ENCODE measurements at places on chromosomes 1 and 21. TPM values are rescaled to one million over a fixed set of nuclear protein-coding genes. Genes with fewer than 3 reads are reported as not detected.

Gene BACE2
- not detected for total RNA-seq

Gene FABP3
- total RNA-seq = 1.2 TPM

Gene SELE
- not detected for total RNA-seq

GRCh38 chr1:152013664-152014237 is 20.1 kb upstream of the S100A10 start:
- no peak for DNase-seq

DNA sequence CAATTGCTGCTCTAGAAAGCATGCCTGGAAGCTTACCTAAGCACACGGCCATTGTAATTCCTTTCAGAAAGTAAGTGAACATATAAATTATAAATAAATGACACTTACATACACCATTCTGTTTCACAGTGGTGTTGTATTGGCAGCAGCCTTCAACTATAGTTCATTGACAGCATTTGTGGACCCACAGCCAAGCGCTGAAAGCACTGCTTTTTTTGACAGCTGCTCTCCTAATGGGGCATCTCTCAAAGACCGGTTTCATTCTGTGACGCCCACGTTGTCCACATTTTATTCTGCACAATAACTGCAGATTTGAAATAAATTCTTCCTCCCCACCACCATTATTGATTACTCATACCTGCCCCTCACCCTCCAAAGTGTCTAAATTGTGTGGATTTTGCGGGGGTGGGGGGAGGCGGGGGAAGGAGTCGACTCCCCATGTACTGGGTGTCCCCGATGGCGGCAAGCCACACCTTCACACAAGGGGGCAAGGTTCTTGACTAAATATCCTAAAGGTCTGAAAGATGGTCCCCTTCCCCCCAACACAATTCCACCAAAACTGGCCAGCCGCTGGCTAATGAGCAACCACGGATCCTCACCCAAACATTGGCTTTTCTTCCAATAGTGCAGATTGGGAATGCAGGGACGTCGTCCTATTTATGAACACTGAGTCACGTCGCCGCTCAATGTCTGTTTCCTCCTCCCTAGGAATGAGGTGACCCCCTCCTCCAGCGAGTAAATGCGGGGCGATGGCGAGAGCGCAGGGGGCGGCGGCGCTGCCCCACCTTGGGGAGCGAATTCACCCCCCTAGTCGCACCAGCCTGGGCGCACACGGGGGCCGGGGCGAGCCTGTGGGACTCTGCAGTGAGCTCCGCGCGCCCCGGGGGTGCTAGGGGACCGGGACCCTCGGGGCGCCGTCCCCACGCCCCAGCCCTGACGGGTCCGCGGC is 960 bp downstream of the RCAN1 start:
- DNase-seq = peak; percentile 2

GRCh38 chr1:39722495-39722894 is 16.2 kb upstream of the PPIE start:
- no peak for DNase-seq

DNA sequence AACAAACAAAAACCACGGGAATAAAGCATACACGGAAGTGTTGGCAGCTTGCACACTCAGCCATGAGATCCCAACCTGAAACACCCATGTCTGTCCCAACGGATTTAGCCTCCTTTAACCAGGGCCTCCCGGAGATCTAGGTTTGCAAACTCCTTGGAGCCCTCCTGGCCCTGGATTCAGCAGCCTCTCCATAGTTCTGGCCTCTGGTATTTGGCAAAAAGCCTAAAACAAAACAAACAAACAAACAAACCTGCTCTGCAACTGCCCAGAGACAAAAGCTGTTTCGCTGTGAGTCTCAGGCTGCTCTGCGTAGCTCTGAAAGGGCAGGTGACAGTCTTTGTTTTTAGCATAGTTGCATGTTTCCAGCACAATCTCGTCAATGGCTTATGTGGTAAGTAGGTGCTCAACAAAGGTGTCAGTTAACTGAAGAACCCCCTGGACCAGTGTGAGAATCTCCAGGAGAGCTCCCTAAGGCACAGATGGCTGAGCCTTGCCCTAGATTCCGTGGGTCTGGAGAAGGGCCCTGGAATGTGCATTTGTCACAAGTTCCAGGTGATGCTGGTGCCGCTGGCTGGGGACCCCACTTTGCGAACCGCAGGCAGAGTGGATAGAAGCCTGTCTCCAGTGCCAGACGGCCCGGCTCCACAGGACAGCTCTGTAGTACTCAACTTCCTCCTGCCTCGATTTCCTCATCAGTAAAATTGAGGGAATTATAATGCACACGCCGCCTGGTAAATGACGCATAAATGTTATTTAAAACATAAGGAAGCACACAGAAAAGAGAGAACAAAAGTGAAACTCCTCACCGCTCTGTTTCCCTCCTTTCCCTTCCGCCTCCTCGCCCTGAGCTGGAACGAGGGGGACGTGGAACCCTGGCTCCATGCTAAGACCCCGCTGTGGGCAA is 86.2 kb downstream of the RIPK4 start:
- DNase-seq = no peak

DNA sequence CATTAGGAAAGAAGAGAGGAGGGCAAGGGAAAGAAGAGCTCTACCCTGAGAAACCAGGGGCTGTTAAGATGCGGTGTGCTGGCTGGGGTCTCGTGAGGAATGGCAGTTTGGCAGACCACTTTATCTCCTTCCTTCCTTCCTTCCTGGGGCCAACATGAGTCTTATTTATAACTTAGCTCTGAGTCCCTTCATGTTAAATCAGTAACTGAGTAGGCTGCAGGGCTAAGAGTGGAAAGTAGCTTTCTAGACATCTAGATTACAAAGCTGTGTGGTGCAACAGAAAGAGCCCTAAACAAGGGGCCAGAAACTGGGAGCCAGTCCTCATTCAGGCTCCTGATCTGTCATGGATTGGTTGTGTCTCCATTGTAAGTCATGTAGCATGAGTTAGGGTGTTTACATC is 135.4 kb upstream of the DUSP10 start:
- no peak for DNase-seq

GRCh38 chr1:203627851-203628200 is 1.2 kb downstream of the ATP2B4 start:
- DNase-seq = peak; percentile 48

DNA sequence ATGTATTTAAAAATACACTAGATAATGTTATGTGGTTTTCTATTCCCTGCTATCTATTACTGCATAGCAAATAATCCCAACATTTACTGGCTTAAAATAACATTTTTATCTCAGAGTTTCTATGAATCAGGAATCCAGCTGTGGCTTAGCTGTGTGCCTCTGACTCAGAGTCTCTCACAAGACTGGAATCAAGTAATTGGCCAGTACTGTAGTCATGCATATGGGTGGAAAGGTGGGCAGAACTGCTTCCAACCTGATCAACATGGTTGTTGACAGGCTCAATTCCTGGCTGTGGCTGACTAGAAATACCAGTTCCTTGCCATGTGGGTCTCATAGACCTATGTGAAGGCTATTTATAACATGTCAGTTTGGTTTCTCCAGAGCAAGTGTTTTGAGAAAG is 131.8 kb downstream of the PDE4B start:
- DNase-seq = no peak

GRCh38 chr1:51044199-51044598 is 57.8 kb upstream of the C1orf185 start:
- DNase-seq = no peak

GRCh38 chr21:15084668-15085067 is 19.9 kb upstream of the NRIP1 start:
- DNase-seq = no peak

GRCh38 chr1:76029331-76029730 is 45.2 kb upstream of the ST6GALNAC3 start:
- no peak for DNase-seq

DNA sequence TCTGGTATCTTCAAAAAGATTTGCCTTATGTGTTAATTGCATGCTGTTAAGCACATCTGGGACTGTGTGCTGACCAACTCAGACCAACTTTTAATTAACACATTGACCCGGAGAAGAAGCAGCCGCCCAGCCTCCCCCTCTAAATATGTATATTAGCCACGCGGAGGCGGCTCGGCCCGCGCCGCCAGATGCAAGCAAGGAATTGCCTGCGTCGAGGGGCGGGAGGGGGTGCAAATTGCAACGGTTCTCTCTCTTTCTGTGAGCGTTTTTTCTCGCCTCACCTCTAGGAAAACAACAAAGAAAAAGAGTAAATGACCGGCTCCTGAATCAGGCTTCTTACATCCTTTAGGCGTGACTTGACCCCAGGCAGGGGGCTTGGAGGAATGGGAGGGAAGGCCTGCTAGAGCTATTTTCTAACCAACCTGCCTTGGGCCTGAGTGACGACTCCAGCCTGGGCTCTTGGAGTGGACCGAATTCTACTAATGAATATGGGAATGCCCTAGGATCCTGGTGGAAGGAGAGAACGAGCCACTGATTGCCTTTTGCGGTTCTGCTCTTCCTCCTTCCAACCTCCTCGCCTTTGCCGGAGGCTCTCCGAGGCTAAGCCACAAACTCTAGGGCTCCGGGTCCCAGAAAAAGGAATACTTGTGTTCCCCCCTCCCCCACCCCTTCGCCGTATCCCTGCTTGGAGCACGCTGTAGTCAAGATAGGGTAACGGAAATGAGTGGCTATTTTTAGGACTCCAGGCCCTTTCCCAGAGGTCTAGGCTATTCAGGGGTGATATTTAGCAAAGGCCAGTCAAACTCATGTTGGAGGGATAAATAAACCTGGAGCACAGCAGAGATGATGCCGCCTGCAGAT is 417.0 kb upstream of the ESRRG start:
- DNase-seq = no peak

DNA sequence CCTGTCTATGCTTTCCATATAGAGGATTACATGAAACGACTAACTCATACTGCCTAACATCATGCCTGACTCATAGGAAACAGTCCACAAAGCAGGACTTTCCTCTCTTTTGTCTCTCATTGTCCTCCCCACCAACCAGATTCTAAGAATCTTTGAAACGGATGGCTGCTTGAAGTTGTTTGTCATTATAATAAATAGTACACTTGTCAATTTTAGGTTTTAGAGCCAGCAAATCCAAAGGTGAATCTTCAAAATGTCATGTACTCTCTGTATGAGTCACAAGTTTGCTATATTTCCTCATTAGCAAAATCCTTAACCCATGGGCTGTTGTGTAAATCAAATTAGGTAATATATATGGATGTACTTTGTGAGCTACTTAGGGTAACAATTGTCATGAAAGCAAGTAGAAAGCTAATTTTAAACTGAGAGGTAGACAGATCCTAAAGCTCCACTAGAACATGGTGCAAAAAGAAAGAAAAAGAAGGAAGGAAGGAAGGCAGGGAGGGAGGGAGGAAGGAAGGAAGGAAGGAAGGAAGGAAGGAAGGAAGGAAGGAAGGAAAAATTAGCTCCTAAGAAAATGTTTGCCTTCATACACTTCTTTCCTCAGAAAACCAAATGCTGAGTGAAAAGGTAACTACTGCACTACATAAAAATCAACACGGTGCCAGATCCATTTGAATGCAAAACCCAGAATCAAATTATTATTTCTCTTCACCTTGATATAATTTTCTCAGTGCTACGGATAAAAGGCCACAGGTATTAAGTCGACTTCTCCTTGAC is 129.5 kb upstream of the PRMT6 start:
- no peak for DNase-seq
